ENCODE measurements at places on chromosomes 7 and 10.

DNA sequence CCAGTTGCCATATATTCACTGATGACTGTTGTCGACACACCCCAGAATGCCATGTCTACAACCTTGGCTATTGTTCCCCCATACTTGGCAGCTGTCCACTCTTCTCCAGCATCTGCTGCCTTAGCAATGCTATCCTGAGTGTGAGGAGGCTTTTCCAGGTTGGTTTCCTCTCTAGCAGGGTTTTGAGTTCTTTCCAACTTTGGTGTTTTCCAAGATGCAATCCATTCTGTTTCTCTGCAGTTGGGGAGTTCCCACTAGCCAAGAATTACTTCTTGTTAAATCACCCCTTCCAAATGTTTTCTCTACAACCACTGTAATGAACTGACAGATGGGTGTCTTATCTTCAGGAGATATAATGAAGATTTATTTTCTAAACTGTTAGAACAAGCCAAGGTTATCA, 617.4 kb downstream of the CCSER2 start:
- no peak for DNase-seq

- DNase-seq, result no peak
Observed at GRCh38 chr10:63522277-63522687, 1.1 kb downstream of the REEP3 start.

GRCh38 chr7:74355091-74355490, 65.9 kb downstream of the CLIP2 start:
- DNase-seq, result no peak

GRCh38 chr10:32961895-32962369, 3.9 kb upstream of the ITGB1 start:
- DNase-seq, result peak; percentile 81

- peak; percentile 71 for DNase-seq
Observed at GRCh38 chr7:37786741-37787569, 61.4 kb upstream of the NME8 start.

GRCh38 chr10:86753638-86754434, 2.6 kb upstream of the BMPR1A start:
- DNase-seq, result no peak

DNA sequence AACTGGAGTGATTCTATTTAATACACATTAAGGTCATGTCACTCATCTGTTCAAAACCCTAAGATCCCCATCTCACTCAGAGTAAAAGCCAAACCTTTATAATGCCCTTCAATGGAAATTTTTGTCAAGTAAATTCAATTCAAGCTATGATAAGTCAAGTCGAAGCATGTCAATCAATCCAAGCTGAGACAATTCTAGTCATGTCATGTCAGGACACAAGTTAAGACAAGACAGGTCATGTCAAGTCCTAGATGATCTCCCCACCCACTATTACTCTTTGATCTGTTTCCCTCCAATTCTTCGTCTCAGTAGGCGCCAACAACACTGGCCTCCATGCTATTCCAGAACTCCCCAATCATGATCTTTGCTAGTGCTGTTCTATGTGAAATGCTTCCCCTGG, 141.4 kb downstream of the MAGI2 start:
- no peak for DNase-seq

GRCh38 chr10:91006752-91007346, 86.0 kb upstream of the ANKRD1 start:
- DNase-seq, result no peak

- no peak for DNase-seq
Observed at GRCh38 chr7:21417647-21418046, 10.2 kb upstream of the SP4 start.

DNA sequence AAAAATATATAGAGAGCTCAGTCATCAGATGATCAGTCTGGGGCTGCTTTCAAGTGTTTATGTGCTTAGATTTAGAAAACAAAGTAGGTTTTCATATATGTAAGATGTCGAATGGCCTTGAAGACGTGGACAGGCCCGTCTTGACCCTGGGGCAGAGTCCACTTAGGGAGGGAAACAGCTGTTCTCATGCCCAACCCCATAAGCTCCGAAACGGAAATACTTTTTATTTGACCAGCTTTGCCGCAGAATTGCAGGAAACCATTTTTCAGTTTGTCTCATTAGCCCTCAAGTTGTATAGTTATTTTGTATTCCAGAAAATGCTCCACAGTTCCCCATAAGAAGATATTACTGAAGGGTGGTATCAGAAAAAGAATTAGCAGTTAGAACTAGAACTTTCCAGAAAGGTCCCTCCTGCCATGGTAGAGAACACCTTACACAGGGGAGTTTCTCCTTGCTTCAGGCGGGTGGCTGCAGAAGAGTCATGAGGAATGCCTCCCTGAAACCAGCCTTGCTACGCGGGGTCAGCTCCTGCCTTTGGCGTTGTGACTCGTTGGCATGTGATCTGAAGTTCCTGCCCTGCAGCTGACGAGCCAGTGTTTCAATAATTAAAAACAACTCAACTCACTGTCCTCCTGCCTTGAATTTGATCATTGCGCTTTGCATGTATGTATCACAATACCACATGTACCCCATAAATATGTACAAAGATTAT, 192.7 kb downstream of the CELF2 start:
- DNase-seq, result peak; percentile 88

GRCh38 chr7:68249611-68250010, 1253.0 kb downstream of the TYW1 start:
- DNase-seq, result no peak

GRCh38 chr7:73599916-73600315, 21.5 kb upstream of the TBL2 start:
- no peak for DNase-seq

- no peak for DNase-seq
Observed at GRCh38 chr7:23012186-23012585, 1.7 kb downstream of the HYCC1 start.

- DNase-seq, result no peak
Observed at GRCh38 chr7:135337506-135337905, 103.9 kb downstream of the STRA8 start.

DNA sequence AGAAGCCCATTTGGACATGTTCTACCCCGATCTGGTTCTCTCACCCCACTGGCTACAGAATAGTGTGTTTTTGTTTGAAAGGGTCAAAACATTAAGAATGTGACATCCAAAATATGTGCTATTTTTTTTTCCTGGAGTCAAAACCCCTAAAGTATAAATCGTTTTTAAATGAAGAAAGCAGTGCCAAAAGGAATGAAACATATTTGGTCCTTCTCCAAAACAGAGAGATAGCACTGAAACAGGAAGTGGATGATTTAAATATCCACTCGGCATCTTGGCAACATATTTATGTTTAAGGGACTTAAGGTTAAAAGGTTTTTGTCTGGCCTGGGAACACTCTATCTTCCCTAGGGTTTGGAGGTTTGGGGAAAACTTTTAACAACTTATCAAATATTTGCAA, 32.3 kb downstream of the CALD1 start:
- DNase-seq, result no peak

- peak; percentile 93 for DNase-seq
Observed at GRCh38 chr10:124066781-124067714, 26.4 kb downstream of the CHST15 start.

DNA sequence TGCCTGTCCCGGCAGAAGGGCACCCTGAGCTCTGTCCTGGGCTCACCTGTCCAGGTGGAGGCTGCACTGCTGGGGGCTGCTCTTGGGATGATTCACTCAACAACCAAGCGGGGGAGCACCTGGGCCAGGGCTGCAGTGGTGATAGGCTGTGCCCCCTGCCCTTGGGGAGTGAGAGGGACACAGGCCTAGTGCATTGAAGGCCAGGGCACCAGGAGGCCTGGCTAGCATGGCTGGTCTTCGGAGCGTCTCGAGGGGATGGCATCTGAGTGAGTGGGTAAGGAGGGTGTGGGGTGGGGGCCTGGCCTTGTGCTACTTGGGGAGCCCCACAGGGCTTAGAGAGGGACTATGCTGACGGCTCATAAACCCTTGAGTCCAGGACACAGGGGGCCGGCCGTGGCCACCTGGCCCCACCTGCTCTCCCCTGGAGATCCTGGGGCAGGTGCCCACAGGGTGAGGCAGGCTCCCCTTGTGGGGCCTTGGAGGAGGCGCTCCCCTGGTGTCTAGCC, 3.1 kb downstream of the PWWP2B start:
- DNase-seq, result no peak

DNA sequence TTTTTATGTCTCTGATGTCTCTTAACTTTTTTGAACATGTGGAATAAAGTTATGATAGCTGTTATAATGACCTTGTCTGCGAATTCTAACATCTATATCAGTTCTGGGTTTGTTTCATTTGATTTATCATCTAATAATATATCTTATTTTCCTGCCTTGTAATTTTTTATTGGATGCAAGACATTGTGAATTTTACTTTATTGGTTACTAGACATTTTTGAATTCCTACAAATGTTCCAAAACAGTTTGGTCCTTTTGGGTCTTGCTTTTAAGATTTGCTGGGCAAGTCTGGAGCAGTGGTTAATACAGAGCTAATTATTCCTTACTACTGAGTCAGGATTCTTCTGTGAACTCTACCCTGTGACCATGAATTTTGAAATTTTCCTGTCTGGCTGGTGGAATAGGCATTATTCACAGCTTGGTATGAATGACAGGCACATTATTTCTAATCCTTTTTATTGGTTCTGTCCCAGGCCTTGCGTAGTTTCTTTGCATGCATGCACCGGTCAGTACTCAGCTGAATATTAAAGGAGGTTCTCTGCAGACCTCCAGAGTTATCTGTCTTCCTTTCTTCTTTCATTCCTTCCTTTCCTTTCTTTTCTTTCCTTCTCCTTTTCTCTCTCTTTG, 9.0 kb downstream of the CUTC start:
- DNase-seq, result no peak

GRCh38 chr10:93816123-93816747, 58.5 kb downstream of the LGI1 start:
- peak; percentile 70 for DNase-seq

DNA sequence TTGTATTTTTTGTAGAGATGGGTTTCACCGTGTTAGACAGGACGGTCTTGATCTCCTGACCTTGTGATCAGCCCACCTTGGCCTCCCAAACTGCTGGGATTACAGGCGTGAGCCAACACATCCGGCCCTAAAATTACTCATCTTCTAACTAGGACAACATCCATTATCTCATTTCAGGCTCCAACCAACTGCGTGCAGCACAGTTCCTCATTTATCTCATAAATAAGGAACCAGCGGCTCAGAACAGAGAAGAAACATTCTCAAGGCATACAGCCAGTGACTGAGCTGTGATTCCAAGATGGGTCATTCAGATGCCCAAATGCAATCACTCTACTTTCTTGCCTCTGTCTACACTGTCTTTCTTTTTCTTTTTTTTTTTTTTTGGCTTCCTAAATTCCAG, 356.1 kb downstream of the ELMO1 start:
- peak; percentile 93 for DNase-seq

DNA sequence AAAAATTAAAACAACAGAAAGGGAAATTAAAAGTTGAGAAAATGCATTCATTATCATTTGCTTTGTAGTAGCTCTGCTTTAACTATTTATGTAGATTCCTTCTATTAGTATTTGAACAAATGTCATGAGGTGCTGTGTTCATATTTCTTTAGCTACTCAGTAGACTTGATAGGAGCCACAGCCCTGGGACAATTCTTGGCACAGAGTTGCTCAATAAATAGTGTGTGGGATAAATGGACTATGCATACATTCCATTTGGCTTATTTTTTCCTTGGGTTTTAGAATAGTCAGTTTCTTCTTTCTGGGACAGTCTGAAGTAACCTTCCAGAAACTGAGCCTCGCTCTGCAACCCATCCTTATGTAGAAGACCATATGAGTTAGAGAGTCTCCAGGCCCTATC, 13.4 kb downstream of the RPP30 start:
- no peak for DNase-seq

DNA sequence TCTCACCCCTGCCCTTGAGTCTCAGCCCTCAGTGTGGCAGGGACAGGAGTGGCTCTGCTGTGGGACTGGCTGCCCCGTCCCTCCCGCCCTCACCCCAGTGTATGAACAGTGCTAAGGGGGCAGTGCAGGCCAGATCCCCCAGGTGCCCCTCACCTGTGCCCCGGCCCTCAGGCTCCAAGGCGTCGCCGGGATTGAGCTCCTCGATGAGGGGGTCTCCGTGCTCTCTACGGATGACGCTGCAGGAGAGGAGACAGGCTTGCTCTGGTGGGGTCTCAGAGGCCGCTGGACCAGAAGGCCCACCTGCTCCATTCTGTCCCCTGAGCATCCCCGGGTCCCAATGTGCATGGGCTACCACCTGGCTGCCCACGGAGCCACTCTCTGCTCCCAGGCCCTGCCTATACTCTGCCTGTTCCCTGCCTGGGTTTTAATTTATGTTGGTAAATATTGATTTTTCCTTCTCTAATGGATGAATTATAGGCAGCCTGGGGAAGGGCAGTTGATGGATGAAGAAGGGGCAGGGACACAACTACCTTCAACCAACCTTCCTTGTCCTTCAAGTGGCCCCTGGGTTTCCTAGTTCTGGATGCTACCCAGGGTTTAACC, 47.2 kb downstream of the GOLGA7B start:
- DNase-seq, result no peak

DNA sequence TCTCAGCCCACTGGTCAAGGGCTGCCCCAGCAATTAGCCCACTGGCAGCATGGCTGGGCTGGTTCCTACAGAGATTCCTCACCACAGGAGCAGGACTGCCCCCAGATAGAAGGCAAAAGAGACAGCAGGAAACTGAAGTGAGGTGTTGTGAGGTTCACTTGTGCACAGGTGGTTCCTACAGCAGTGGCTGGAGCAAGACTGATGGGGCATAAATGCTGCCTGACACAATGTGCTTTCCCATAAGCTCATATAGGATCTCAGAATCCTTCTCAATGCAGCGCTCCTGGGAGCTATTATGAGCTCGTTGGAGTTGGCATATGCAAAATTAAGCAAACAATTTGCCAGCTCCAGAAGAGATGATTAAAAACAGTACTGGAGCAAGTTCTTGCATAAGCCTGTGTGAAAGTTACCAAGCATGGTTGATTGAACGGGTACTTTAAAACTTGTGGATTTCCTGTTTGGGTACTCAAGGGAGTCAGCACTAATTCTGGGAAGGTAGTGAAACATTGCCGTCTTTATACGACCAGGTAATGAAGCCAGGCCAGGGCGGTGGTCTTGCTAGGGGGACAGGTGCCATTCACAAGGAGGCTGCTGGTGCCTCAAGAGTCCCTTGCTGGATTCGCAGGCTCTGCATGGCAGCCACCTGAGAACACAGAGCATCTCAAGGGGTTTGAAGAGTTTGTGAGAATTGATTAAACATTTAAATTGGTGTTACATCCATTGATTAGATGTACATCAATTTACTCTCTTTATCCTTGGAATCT, 20.3 kb upstream of the PRKCQ start:
- no peak for DNase-seq

DNA sequence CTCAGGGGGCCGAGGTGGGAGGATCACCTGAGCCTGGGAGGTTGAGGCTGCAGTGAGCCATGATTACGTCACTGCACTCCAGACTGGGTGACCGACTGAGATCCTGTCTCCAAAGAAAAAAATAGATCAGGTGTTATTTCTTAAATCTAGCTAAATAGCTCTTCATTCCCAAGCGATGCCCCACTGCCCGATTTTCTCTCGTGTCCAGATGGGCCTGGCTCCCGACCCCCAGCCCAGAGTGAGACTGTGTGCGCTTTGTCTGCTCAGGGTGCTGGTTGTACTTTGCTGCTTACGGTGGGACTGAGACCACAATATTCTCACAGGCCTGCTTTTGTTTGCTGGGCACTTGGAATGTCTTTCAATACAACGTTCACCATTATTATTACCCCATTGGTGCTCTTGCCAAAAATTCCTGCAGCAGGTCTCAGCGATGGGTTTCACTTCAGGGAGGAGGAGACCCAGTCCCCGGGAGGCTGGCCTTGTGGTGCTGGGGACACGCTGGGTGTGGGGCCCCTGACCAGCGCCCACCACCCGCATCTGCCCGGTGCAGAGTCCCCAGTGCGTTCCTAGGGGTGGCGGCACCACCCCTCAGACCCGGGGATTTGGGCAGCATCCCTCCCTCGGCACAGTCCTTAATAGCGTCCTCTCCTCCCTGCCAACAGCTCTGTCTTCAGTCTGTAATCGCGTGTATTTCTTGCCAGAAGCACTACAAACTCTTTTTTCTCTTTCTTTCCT, 20.4 kb upstream of the DPYSL4 start:
- no peak for DNase-seq
